ENCODE measurements at places on chromosomes 2 and 18.

DNA sequence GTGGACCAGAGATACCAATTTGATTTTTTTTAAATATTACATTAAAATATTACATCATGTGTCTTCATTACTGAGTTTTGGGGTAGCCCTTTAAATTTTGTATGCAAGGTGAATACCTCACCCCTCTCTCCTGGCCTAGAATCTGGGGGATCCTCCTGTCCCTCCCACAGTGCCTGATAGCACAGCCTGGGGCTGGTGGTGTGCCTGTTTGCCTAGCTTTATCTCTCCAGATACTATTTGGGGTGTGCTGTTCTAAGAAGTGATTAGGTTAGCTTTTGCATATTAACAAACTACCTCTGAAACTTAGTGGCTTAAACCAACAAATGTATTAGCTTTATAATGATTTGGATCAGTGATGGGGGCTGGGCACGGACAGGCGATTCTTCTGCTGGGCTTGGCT, 20.7 kb upstream of the B3GNT7 start:
- DNase-seq: no peak

GRCh38 chr2:235555371-235555770, 61.5 kb downstream of the AGAP1 start:
- peak; percentile 72 for DNase-seq

GRCh38 chr2:17303521-17303920, 214.7 kb downstream of the RAD51AP2 start:
- no peak for DNase-seq

GRCh38 chr2:159098361-159098760, 129.9 kb downstream of the TANC1 start:
- no peak for DNase-seq

- no peak for DNase-seq
These were observed 19.5 kb downstream of the UNC80 start for GRCh38 chr2:209791151-209791550.

- DNase-seq: no peak
These were observed 36.7 kb downstream of the ASAP2 start for GRCh38 chr2:9243357-9243756.

GRCh38 chr2:68764806-68765311, 30.2 kb downstream of the ARHGAP25 start:
- no peak for DNase-seq

- DNase-seq: peak; percentile 82
These were observed at the start of gene OBSL1 for GRCh38 chr2:219571311-219572236. Gene OBSL1 (minus strand): TSS chr2:219571539. CDS start chr2:219571232, 307 bp downstream.

DNA sequence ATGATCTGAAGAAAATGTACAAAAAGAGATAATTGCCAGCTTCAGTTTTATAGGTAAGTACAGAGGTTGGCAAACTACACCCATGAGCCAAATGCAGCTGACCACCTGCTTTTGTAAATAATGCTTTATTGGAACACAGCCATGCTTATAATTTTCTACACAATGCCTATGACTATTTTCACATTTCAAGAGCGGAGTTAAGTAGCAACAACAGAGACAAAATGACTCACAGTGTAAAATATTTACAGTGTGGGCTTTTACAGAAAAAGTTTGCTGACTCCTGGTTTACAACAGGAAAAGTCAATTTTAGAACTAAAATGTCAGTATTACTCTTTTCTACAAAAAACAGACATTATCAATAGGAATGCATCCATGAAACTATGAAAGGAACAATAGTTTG, 26.0 kb downstream of the CWC22 start:
- DNase-seq: no peak

DNA sequence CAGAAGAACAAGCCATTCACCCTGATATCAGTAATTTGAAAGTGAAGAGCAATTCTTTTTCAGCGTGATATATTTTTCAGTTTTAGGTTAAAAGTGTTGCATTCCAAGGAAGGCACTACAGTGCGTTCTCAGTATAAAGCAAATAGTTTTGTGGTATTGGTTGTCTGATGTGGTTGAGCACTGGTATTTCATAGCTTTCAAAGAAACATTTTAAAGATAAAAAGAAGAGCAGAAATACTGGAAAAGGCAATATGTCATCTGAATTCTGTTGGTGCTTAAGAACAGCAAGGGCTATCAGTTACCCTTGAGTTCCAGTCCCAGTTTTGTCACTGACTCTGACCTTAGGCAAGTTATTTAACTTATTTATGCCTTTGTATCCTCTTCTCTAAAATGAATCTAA, 191.6 kb downstream of the BABAM2 start:
- no peak for DNase-seq

DNA sequence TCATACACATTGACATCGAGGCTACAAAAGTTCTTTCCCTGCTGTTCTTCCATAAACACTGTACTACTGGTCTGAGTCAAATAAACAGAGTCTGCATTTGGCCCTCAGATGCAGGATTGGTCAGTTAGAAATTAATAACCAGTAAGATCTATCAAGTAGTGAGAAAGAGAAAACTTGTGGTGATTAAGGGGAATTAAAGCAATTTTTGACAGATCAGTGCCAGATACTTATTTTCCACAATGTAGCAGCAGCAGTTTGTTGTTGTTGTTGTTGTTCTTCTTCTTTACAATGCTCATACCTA, 85.0 kb downstream of the IKZF2 start:
- no peak for DNase-seq

DNA sequence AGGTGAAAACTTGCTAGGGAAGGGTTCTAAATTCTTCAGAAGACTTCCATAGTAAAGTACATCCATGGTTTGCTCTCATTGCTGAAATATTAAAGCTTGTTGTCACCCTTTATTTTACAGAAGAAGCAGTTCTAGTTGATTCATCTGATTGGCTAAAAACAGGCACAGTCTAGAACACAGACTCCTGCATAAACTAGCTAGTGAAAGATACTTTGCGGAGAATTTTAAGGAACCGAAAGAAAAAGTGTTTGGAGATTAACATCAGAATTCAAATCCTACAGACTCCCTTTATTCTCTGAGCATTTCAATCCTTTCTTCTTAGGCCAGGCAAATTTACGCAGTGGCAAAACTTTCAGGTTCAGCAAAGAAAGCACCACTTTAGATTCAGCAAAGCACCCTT, 1076.5 kb upstream of the ZEB2 start:
- DNase-seq: no peak

DNA sequence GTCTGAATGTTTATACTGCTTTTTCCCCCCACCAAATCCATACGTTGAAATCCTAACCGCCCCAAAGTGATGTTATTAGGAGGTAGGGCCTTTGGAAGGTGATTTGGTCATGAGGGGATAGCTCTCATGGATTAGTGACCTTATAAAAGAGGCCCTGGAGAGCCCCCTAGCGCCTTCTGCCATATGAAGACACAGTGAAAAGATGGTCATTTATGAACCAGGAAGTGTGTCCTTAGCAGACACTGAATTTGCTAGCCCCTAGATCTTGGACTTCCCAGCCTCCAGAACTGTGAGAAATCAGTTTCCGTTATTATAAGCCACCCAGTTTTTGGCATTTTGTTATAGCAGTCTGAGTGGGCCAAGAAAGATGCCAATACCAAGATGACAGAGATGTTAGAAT, 7.2 kb upstream of the TSN start:
- DNase-seq: no peak

DNA sequence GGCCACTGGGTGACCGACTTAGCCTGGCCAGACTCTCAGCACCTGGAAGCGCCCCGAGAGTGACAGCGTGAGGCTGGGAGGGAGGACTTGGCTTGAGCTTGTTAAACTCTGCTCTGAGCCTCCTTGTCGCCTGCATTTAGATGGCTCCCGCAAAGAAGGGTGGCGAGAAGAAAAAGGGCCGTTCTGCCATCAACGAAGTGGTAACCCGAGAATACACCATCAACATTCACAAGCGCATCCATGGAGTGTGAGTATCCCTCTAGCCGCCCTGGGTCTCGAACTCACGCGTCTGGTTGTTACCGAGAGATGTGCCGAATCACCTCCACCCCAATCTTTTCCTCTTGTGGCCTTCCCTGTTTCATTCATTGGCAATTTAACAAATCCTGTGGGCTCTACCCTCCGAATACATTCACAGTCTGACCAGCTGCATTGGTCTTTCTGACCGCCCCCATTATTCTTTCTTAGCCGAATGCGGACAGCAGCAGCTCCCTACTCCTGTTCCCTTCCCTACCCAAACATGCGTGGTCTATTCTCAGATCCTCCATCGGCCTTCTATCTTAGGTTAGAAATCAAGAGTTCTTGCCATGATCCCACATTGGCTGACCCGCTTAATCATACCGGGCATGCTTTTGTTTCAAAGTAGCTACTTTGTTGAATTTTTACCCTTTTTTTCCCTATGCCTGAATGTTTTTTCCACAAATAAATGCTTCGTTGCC, 631 bp downstream of the RPL31 start:
- DNase-seq: no peak

- DNase-seq: no peak
These were observed 70.2 kb downstream of the TMEFF2 start for GRCh38 chr2:192124571-192124970.

- DNase-seq: no peak
These were observed 348.7 kb upstream of the CDH20 start for GRCh38 chr18:60984510-60984909.

GRCh38 chr2:141496810-141497209, 634.0 kb downstream of the LRP1B start:
- no peak for DNase-seq

DNA sequence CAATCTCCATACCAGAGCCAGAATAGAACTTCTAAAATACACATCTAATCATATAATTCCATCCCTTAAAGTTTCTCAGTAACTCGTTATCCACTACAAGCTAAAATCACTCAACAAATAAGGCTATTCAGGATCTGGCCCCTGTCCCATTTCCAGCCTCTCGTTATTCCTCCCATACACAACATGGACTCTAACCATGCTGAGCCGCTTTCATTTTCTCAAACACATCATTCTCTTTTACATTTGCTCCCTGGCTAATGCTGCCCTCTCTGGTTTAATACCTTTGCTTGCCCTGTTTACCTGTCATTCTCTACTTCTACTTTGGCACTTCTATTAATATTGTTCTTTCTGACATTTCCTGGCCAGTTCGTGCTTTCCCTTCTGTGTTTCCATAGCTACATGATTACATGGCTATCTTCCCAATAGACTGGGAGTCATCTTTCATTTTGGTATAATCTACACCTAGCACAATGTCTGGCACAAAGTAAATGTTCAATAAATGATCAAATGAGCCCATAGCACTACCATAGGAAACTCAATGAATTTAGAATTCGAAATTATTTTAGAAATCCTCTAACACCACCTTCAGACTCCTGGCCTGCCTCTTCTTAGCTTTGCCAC, 163.6 kb upstream of the VRK2 start:
- DNase-seq: no peak

- DNase-seq: no peak
These were observed 105.3 kb upstream of the PGAP1 start for GRCh38 chr2:197031803-197032202.

GRCh38 chr18:27461957-27462356, 276.8 kb upstream of the CHST9 start:
- no peak for DNase-seq

GRCh38 chr18:64202863-64203262, 54.0 kb upstream of the LINC00305 start:
- no peak for DNase-seq

DNA sequence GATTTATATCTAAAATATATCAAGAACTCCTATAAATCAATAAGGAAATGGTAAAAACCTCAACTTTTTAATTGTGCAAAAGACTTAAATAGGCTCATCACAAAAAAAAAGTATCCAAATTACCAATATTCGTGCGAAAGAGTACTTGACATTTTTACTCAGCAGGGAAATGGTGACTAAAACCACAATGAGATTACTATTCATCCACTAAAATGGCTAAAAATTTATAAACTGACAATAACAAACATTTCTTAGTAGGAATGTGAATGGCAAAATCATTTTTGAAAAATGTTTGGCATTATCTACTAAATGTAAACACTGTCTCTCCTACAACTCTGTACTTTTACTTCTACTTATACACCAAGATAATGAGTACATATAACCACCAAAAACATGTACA, 184.8 kb upstream of the RND3 start:
- DNase-seq: no peak

DNA sequence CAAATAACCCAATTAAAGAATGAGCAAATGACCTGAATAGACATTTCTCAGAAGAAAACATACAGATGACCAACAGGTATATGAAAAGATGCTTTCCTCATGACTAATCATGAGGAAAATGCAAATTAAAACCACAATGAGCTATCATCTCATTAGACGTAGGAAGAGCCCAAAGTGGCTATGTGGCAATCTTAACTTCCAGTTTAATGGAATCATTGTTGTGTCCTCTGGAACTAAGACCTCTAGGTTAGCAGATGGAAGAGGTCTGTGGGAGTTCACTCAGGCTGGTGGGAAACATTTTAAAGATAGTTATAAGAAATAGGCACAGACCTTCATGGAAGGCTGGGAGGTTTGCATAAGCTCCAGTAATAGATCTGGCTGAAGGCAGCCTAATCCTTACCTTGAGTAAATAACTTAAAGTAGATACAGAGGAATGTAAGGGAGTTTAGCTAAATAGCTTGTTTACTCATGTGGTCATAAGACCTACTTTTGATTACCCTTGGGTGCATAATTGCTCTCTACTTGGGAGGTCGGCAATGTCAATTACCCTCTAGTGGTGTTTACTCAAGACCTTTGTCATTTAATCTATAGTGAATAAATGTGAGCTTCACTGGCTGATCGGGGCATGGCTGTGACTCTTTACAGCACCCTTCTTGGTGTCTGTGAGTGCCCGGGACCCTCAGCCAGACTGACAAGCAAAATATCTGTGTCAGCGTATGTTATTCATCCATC, 119.0 kb downstream of the GULP1 start:
- no peak for DNase-seq

- DNase-seq: no peak
These were observed 151.7 kb downstream of the MCFD2 start for GRCh38 chr2:46763861-46764260.

- DNase-seq: peak; percentile 86
These were observed 177.1 kb upstream of the HAAO start for GRCh38 chr2:42969231-42970150.

- DNase-seq: peak; percentile 81
These were observed 545 bp downstream of the GTF3C2 start for GRCh38 chr2:27356056-27356381.

DNA sequence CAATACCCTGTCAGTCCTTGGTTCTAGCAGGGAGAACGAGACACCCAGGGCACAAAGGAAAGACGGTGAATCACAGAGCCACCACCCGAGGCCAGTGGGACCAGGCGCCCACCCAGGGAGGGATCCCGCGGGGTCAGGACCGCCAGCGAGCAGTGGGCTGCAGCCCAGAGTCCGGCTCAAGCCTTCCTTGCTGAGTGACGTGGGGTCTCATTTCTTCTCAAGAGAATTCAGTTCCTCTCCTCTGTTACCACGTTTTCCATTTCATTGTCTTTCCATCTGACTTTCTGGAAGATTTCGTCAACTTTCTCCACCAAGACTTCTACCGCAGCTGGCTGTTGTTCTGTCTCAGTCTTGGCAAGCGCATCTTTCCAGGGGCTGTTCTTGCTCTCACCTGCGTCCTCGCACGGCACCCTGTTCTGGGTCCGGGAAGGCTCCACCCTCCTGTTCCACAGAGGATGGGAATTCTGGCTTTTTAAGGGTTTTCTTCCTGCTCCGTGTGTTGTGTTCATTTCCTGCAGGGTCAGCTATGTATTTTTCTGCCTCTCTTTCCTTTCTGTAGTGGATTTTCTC, 248.6 kb downstream of the NDUFA10 start:
- peak; percentile 54 for DNase-seq

GRCh38 chr2:155547571-155547970, 785.0 kb downstream of the NR4A2 start:
- no peak for DNase-seq
